ENCODE measurements at places on chromosomes 13 and 19. TPM values are rescaled to one million over a fixed set of nuclear protein-coding genes. Genes with fewer than 3 reads are reported as not detected.

SBK2 gene
- total RNA-seq, result not detected

SERP2 gene
- 30.7 TPM for total RNA-seq

PTH2 gene
- not detected for total RNA-seq

TNFSF11 gene
- not detected for total RNA-seq

GRCh38 chr19:738509-739128, 12.3 kb upstream of the MISP start:
- DNase-seq, result no peak

DNA sequence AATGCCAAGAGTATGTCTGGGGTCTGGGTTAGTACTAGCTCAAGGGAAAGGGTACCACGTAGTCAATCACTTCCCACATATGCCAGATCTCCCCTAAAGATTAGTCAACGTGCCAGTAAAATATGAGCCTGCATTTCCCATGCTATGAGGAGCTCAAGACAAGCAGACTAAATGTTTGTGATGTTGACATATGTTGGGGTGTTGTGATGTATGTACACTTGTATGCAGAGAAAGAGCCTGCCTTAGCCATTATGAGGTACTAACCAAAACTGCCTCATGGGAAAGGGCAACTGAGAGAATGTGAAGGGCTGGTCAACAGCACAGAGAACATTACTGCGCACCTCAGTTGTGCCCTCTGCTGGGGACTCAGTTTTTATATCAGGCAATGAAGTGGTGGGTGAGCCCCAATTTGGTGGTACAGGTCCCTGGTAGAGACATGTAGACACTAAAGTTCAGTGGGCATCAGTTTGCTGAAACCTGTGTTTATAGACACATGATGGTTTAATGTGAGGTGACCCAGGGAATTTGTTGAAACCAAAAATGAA, 287.0 kb downstream of the DCT start:
- DNase-seq, result no peak

GRCh38 chr13:49776871-49777270, 15.6 kb downstream of the KPNA3 start:
- DNase-seq, result no peak

DNA sequence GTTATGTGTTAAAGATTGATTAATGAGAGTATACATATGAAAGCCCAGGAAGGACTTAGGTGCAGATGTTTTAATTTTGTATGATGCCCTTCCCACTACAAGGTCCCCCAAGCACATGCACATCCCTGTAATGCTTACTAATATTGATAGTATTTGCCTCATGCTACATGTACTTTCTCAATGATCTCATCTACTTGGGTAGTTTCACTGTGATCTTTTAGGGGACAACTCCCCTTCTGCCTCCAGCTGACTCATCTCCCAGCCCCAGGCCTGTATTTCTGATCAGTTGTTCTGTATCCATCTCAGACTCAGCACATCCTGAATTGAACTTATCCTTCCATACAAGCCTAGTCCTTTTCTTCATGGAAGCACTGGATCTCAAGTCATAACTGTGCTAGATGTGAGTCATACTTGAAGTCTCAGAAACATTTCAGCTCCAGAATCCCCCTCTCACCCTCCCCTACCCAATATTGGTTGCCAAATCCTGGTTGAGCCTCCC, 49.4 kb upstream of the INTS6 start:
- DNase-seq, result no peak
